ENCODE measurements at places on chromosomes 13 and 19.

DNA sequence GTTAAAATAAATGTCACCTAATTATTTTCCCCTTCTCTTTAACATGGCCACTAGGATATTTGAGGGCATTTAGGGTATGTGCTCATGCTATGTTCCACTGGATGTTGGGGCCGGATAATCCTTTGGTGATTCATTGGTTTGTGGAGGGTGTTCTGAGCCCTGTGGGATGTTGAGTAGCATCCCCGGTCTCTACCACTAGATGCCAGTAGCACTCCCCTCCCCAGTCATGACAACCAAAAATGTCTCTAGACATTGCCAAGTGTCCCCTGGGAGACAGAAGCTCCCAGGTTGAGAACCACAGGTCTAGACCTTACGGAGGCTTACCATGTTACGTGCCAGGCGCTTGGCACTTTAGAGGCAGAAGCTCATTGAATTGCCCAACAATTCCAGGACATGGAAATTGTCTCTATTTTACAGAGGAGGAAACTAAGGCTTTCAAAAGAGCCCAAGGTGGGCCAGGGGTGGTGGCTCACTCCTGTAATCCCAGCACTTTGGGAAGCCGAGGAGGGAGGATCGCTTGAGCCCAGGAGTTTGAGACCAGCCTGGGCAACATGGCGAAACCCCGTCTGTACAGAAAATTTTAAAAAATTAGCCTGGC is 14.1 kb downstream of the SHANK1 start:
- DNase-seq = no peak

- no peak for DNase-seq
Measured at GRCh38 chr13:100022798-100023197, 41.2 kb downstream of the ZIC2 start.

- no peak for DNase-seq
Measured at GRCh38 chr13:110201114-110201513, 105.8 kb downstream of the COL4A1 start.

DNA sequence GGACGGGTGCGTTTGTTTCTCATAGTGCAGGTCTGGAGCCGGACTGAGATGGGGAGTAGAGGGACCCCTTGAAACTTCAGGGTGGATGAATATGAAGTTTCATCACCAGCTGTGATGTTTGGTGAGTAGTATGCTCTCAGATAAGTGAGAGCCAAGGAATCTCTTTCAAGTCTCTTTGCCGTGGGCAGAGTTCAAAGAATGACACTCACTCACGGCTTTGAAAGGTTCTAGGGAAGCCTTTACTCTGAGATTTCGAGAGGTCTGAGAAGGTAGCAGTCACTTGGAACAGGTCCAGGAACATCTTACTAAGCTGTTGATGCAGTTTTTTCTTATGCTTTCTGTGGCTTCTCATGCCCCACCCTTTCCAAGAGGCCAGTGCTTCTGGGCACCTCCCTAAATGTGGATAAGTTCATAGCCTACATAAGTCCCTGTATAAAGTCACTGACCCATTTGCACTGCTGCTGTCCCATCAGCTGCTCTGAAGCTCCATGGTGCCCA is at the start of gene IGFL2:
TSS of gene IGFL2 (plus strand) at position 448 of the 498 bp plus-strand sequence. CDS start at position 489, 41 bp downstream.
- no peak for DNase-seq

- no peak for DNase-seq
Measured at GRCh38 chr19:15623711-15624318, 8.8 kb downstream of the CYP4F8 start.

DNA sequence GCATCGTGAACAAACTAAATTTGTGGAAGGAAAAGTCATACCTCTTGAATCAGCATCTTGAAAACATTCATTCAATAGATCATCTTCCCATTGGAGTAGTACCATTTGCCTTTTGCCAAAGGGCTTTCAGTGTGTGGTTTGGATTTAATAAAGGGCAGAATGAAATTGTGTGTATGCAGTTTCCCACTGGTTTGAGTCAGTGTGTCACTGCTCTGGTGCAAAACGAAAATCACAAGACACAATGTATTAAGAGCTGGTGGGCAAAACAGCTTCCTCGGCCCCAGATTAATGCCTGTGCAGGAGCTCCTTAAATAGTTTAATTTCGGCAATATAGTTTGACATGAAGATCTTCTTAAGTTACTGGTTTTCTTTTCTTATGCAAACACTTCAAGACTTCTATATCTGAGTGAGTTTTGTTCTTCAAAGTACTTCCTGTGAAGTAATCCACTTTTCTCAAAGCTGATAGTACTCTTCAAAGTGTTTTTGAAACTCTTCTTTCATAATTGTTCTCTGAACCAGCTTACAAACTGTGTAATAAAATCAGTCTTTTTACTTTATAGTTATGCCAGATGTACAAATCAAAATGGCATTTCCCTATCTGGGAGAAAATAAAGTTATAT is 32.1 kb downstream of the RASL11A start:
- DNase-seq = no peak

GRCh38 chr19:39223703-39224279 is 19.7 kb upstream of the SYCN start:
- DNase-seq = no peak

- no peak for DNase-seq
Measured at GRCh38 chr13:97261254-97262005, 39.3 kb downstream of the MBNL2 start.

DNA sequence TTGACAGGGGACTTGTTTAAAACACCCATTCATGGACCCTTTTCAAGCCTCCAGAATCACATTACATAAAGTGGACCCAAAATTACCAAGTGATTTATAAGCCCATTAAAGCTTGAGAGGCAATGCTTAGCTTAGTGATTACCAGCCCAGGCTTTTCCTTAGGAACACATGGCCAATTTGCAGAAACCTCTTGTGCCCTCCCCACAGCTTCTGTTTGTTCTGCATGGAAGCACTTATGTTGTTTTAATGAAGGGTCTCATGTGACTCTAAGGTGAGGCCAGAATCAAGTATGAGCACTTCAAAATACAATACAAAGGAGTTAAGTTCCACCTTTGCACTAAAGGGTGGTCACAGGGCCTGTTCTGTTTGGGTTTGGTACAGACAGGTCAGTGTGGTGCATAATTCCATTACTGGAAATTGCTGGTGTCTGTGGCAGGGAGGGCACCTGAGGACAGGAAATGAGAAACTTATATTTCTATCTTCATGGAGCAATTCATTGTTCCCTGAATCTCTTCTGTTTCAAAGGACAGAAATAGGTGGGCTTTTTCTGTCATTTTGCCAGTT is 15.3 kb downstream of the ZNF486 start:
- DNase-seq = no peak

DNA sequence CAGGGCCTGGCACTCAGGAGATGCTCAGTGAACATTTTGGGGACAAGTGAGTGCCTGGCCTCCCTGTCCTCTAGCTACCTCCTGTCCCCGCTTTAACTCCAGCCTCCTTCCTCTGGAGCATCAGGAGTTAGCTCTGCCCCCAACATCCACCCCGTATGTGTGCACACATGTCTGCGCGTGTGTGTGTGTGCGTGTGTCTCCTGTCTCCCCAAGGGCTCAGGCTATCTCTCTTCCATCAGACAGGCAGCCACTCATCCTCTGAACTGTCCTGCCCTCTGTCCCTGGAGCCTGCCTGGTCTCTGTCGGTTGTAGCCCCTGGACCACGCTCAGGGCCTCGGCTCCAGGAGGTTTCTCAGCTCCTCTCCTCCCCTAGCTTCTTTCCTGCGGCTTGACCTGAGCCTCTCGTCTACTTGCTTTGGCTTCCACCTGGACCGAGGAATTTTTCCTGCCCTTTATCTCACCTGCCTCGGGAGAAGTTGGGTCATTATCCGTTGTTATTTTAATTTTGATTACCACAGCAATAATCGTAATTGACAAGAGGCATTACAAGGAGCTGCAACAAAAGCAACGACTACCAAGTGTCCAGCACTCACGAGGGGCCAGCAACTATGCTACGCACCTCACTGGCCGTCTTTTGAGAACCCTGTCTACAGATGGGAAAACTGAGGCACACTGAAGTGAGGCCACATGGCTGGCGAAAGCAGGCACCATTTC is 32.0 kb upstream of the ASF1B start:
- DNase-seq = no peak

DNA sequence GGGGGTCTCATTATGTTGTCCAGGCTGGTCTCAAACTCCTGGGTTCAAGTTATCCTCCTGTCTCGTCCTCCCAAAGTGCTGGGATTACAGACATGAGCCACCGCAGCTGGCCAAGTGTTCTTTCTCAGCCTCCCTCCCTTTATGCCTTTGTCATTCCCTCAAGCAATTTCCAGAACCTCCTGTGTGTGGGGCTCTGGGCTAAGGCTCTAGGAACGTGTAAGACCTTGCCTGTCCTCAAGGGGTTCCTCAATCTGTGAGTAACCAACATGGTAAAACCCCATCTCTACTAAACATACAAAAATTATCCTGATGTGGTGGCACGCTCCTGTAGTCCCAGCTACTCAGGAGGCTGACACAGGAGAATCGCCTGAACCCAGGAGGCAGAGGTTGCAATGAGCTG is 15.5 kb upstream of the SPACA4 start:
- DNase-seq = no peak

DNA sequence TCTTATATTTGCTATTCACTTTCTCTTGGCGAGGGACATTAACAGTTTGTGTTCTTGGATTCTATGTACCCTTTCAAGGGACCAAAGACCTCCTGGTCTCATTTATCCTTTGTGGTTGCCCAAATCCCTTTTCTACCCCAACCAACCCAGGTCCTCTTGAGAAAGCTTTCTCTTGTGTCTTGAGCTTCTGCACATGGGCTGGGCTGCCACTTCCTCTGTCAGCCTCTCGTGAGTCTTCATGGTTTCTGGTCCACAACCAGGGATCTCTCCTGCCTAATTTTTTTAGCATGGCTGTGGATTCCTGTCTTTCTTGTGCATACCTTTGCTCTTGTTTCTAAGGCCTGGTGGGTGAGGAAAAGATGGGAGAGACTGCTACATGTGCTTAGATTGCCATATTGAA is 14.9 kb downstream of the TIMM13 start:
- no peak for DNase-seq

DNA sequence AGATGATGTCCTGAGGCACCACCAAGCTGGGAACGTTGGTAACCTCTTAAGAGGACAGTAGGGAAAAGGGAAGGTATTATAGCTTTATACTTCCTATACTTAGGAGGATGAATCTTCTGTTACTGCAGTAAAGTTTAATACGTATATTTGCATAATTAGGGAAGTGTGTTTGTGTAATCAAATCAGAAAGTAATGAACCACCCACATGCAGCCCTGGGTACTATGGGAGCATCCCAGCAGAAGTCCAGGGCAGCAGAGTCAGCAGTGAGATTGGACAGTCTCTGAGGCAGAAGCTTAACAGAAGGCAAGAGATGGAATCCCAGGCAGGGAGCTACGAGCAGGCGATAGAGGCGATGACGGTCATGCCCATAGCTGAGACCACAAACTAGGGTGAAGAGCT is 12.5 kb downstream of the SAFB start:
- DNase-seq = no peak

DNA sequence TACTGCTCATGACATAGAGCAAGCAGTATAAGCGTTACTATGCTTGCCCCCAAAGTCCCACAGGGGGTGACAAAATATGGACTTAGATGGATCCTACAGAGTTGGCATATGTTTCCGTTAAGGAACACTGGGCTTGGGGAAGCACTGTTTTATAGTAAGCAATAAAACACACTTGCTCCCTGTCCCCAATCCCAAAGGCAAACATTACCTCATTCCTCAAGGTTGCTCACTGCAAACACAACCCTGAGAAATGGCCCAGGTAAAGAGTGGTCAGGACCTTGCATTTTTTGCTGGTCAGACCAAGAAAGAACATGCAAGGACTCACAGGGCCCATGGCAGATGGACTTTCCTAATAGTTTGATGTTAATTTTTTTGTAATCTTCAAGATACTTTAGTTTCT is 32.3 kb downstream of the UGGT2 start:
- no peak for DNase-seq

- no peak for DNase-seq
Measured at GRCh38 chr13:106479929-106480328, 55.5 kb downstream of the EFNB2 start.

GRCh38 chr13:31213651-31214289 is 14.0 kb downstream of the B3GLCT start:
- no peak for DNase-seq

- no peak for DNase-seq
Measured at GRCh38 chr19:30071871-30072270, 129.8 kb downstream of the URI1 start.

GRCh38 chr13:53088871-53089270 is 60.3 kb downstream of the OLFM4 start:
- DNase-seq = no peak

DNA sequence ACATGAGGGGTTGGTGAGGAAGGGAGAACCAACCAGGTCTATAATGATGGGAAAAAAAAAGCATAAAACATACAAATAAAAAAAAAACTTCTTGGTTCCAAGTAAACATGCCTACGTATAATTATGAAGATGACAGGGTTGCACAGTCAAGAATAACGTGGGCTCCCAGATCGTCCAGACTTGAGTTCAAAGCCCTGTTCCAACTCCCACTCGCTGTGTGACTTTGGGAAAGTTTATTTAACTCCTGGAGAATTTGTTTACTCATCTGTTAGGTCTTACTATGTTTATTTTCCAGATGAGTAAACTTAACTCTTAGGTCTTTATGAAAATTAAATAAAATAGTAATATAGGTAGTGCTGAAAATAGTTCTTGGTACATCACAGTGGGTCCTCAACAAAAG is 13.8 kb downstream of the STARD13 start:
- DNase-seq = no peak

GRCh38 chr13:80361298-80361697 is 20.4 kb upstream of the SPRY2 start:
- no peak for DNase-seq

DNA sequence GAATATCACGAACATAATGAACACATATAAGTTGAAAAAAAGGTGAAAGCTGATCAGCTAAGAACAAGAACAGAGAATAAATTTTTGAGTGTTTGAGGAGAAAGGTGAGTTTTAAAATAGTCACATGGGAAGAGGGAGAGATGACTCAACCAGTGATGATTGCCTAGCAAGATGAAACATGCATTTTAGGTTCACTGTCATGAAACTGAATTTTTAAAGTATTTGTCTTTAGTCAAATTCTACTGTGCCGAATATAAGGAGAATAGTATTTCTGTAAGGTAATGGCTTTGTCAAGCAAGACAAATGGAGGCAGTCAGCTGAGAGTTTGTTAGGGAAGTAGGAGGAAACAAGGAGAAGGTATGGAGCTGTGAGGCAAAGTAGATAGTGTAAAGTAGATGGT is 2557.4 kb downstream of the PCDH9 start:
- DNase-seq = no peak

DNA sequence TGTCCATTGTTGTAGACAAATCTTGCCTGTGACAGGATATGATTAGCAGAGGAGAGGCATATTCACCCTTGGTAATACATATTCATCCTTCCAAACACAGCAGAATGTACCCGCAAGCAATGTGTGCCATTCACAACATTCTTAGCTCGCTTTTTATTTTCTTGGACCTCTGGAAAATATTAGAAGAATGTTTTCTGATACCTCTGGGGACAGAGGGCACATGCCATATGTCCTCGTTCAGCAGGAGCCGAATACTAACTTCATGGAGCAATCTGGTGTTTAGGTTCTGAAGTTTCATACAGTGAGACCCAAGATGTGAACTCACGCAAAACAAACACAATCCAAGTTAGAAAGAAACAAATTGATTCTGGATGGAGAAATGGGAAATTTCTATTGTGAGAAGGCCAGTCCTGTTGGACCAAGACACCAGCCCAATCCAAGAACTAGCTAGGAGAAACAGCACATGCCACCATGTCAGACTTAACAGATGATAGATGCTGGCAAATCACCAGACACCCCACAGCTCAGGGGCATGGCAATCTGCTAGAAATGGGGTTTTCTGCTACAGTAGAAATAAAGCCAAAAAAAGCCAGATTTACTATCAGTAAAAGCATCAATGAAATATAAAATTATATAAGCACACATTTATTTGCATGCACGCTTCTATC is 297.4 kb downstream of the DCLK1 start:
- no peak for DNase-seq

All from activated T-helper 1 cell treated with anti-CD3 and anti-CD28 coated beads, Interleukin-2, amount 50 U/mL, for 16 hours (primary cell).